Natural killer cell (primary cell): ENCODE measurements at places on chromosomes 7 and 10. TPM values are rescaled to one million over a fixed set of nuclear protein-coding genes. Genes with fewer than 3 reads are reported as not detected.
A peak's percentile ranks its signal among the peaks of the same experiment; 100 is the strongest.

The MRLN gene
- total RNA-seq = not detected

The ADRB1 gene
- total RNA-seq = 0.12 TPM

The KLF14 gene
- total RNA-seq = not detected

The GPNMB gene
- not detected for total RNA-seq

The AZGP1 gene
- total RNA-seq = not detected

The STRIP2 gene
- 2.3 TPM for total RNA-seq

The TSPAN33 gene
- total RNA-seq = 7.2 TPM

The SPDYE6 gene
- total RNA-seq = not detected

The RBP4 gene
- not detected for total RNA-seq

The COL28A1 gene
- total RNA-seq = 0.28 TPM

The ACTR3C gene
- total RNA-seq = 5.1 TPM

The WNT2 gene
- not detected for total RNA-seq

The PHYHIPL gene
- total RNA-seq = not detected

The PLPP4 gene
- not detected for total RNA-seq

The MINDY4 gene
- total RNA-seq = 1.7 TPM

DNA sequence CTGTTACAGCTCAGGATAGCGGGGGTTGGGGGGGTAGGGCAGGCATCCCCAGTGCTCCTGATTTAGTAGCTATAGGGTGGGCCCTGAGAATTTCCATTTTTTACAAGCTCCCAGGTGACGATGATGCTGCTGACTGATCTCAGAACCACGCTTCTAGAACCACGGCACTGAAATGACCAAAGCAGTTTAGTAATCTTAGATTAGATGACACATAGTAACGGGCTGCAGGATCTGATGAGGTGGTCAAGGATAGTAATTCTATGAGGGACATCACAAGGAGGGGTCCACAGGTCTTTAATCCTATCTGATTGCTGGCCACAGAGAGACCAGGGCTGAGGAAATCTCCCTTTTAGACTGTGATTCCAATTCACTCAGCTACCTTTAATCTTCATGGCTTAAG lies 167.2 kb downstream of the JAZF1 start:
- DNase-seq = no peak

DNA sequence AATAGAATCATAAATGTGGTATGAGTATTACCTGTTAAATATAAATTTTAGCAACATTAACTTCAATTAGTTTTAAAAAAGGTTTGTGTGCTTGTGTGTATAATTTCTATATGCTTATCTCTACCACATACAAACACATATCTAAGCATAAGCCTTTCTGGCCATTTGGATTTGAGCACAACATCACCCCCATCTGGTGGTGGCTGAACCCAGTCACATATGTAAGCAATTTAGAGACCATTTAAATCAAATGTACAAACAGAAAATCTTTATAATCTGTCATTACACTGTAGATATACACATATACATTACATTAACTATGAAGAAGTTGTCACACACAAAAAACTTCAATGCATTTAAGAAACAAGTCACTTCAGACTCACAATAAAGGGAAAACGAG lies 31.7 kb downstream of the GPR22 start:
- peak; percentile 49 for DNase-seq

GRCh38 chr10:53003094-53003493 lies 230.5 kb upstream of the MBL2 start:
- DNase-seq = no peak

DNA sequence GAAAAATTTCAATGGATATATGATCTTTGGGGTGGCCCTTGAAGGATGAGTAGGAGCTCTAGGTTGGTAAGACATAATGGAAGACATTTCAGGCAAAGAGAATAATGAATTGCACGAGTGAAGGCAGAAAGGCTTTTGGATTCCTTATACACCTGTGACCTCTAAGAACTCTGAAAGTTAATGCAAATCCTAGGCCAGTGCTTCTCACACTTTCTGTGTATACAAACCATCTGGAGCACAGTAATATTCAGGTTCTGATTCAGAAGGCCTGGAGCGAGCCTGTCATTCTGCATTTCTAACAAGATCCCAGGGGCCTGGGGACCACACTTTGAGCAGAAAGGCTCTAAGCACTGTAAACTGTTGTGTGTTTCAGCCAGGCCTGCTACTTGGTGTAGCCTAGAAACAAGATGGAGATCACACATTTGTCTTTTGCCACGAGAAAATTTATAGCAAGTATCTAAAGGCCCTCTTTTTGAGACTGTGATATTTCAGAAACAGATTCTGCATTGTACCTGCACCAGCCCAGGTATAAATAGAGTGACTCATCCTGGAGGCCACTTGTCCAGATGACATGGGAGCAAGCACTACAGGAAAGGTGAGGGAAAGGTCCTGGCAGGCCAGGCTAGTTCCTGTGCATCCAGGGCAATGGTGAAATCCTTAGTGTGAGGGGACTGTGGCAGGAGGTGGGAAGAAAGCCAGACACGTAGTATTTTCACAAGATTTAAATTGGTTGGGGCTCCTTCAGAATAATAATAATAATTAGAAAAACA lies 24.4 kb downstream of the MRPS33 start:
- DNase-seq = no peak

DNA sequence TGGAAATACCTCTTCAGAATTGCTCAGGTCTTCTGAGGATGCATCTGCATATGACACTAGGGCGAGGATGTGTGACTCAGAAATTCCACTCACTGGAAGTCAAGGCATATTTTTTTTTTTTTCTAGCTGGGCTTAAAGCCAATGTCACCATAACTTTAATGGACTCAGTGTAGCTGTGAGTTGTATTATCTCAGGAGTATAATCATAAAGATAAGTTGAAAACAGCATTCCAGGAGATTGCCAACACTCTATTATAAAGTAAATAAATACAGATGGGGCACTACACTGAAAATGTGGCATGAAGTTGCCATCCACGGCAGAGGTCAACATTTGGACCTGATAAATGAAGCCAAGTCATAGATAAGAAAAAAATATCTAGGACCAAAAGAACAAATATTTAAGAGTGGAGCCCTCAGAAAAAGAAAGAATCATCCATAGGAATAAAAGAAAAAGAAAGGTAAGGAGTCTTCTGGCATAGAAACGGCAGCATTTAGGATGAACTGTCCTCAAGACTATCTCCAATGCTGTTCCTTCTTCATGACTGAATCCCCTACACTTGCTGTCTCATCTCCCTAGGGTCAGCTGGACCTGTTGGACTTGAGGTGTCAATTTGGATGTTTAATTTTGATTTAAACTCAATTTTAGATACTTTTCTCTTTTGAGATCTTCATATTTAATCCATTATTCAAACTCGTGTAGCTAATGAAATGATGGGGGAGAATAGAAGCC lies 72.9 kb upstream of the CAV2 start:
- no peak for DNase-seq

DNA sequence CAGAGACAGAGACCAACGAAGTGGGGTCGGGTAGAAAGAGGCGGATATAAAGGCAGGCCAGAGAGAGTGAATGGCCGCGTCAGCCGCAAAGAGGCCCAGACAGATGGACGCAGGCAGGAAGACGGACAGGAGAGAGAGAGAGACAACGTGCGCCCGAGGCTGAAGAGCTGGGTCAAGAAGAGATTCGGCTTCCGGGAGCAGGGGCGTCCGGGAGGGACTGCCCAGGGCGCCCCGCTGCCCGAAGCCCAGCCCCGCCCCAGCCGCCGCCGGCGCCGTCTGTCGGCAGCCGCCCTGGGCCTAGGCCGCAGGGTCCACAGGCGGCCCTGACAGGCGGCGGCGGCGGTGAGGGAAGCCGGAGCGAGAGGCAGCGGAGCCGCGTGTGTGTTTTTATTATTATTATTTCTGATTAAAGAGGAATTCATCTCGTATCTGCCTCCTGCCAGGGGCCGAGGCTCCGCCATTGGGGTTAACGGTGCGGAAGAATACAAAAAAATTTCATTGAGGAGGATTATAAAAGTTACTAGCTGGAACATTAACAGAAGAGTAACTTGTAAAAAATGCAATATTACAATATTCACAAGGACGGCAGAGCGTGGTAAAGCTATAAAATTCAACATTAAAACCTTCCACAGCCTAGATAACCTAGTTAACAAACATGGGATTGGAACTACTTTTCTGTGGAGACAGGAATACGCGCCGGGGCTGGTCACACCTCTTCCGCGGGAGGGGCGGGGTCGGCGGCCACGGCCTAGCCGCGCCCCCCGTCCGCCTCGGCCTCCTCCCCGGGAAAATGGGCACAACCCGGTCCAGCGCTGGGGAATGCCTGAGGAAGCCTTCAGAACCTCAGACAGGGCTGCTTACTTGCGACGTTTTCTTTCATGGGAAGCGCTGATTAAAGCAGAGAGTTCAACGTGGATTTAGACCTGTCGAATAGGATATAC lies 29.7 kb upstream of the PAX2 start:
- no peak for DNase-seq

DNA sequence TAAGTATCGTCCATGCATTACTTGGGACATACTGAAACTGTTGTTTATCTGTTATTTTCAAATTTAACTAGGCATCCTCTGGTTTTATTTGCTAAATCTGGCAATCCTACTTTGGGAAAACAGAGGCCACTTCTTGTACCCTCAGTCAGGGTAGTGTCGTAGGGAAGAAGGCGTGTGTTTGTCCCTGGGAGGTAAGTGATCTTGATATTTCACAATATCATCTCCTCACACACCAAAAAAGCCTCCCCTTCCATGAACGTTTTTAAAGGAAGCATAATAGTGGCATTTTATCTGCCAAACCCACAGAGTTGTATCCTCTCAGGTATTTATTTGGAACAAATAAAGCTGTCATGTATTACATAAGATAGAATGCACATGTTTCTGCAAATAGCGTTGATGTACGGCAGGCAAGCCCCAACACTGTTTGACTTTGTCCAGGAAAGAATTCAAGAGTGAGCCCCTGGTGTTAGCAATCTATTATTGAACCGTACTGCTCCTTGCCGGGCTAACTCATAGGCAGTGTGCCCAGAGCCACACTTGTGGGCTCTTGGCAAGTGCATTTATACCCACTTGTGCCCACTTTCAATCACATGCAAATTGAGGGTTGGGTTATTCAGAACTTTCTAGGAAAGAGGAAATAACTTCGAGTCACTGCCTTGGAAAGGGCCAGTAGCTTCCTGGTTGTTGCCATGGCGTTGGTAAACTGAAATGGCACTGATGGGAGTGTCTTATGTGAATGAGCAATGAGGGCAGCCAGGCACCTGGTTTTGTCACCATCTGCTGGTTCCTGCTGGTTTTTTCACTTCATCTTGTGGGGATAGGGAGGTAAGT lies 266.0 kb downstream of the USP6NL start:
- no peak for DNase-seq

GRCh38 chr7:48786951-48787350 lies 137.4 kb upstream of the CDC14C start:
- DNase-seq = no peak

DNA sequence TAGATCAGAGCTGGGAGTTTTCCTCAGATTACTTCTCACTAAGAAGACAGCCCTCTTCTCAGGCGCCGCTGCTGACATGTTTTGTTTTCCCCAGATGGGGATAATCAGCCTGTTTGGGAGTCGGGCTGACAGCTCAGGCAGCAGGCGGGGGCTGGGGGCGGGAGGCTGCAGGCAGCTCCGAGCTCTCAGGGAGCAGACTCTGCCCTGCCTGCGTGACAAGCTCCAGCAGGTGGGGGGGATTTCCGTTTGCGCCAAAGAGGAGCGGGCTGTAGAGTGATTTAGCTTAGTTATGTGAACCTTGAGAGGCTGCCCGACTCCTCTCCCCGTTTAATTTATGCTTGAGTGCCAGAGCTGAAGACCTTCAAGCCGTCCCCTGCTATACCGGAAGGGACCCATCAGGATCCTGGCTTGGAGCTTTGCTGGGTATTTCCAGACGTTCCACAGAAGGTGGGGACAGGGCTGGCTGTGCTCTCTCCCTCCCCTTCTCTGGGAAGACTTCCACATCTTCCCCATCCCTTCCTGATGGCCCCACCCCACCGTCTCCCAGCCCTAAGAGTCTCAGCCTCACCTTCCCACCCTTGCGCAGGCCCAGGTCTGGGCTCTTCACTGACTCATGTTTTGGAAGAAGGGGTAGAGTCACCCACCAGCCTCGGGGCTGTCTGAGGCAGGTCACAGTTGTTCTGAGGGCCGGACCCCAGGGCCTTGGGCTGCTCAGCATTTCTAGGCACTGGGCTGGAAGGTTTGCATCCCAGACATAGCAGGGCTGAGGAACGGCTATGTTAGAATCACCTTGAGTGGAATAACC lies 24.7 kb upstream of the ADCYAP1R1 start:
- no peak for DNase-seq

DNA sequence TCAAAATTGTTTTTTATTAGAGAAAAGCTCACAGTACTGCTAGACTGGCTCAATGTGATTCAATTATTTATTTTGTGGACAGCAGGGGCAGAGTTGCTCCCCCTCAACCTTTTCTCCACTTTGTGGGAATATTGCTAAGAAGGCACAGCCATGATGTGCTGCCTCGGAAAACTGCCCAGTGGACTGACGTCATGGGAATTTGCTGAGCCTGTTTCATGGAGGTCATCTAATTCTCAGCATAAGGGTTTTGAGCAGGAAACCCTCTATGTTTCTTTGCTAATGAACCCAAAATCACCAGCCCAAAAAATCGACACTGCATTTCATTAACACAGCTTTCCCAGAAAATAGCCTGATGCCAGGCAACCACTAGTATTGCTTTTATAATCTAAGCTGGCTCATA lies 228.8 kb upstream of the FAM3C start:
- DNase-seq = no peak

GRCh38 chr7:158324397-158325360 lies 262.9 kb downstream of the PTPRN2 start:
- DNase-seq = no peak

DNA sequence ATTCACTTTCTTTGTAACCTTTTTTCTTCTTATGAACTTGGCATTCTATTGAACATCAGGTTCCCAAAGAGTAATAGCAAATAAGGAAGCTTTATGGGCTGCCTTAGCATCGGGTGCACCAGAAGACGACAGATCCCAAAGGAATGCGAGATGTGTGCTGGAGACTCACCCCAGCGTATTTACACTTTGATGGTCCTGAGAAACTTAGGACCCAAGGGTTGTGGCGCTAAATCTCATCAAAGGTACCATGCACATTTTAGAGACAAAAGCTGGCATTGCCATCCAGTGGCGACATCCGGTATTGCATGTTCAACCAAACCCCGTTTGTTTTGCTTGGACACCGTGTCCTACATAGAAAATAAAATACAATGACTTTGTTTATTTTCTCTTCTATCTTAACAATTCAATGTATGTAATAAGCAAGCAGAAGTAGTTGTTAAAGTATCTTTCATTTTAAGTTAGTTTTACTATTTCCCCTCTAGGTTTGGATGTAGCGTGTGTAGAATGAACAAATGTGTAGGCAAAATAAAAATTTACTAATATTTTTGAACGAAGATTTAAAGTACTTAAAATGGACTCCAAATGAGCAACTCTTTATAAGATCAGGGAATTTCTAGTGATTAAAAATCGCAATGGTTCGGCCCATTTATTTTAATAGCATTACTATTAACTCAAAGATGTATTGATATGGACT lies 1154.8 kb downstream of the GATA3 start:
- peak; percentile 83 for DNase-seq

GRCh38 chr10:63430999-63431356 lies 34.8 kb downstream of the JMJD1C start:
- no peak for DNase-seq

- DNase-seq = no peak
These were observed 174.8 kb upstream of the PRPS1L1 start for GRCh38 chr7:18202315-18203045.
